ENCODE measurements at places on chromosomes 7 and 10.

DNA sequence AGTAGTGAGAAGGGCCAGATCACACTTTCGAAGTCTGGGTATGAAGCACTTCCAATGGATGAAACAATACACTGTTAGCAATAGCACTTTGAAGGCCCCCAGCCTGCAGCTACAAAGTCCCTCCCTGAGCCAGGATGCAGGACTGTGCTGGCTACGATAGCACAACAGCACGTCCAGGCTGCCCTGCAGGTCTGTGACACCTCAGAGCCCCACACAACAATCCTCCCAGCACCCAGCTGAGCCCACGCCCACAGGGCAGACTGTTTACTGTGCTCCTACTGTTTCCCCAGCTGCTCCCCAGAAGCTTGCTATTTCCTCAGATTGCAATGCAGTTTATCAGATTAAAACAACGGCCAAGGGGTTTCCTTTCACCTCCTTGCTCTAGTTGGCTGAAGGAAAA lies 71.4 kb downstream of the HTR5A start:
- no peak for DNase-seq

DNA sequence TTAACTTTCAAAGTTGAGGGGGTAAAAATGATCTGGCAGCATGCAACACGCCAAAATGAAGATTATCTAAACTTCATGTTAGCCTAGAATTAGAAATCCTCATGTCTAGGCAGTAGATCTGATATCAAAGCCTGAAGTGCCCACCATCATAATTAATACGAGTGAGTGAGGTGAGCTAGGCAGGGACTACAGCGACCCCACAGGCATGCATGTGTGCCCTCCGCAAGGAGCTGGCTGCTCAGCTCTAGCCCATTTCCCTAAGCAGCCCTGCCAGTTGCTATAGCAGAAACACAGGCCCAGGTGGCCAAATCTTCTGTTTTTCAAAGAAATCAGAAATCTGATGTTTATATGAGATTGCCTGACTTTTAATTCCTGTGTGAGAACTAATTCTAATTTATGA lies 93.1 kb upstream of the IFRD1 start:
- DNase-seq: no peak

DNA sequence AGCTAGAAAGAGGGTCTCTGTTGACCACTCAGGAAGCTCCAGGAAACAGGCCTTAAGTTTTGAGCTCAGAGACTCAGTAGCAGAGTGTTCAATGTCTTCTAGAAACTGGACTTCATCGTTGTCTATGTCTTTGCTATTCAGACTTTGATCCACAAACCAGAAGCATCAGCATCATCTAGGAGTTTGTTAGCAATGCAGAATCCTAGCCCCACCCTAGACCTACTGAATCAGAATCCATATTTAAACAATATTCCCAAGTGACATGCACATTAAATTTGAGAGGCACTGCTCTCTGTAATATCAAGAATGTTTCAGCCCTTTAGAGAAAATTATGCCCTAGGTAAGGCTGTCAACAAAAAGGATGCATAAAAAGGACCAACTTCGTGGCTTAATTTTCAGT lies 12.9 kb upstream of the OGDHL start:
- no peak for DNase-seq

DNA sequence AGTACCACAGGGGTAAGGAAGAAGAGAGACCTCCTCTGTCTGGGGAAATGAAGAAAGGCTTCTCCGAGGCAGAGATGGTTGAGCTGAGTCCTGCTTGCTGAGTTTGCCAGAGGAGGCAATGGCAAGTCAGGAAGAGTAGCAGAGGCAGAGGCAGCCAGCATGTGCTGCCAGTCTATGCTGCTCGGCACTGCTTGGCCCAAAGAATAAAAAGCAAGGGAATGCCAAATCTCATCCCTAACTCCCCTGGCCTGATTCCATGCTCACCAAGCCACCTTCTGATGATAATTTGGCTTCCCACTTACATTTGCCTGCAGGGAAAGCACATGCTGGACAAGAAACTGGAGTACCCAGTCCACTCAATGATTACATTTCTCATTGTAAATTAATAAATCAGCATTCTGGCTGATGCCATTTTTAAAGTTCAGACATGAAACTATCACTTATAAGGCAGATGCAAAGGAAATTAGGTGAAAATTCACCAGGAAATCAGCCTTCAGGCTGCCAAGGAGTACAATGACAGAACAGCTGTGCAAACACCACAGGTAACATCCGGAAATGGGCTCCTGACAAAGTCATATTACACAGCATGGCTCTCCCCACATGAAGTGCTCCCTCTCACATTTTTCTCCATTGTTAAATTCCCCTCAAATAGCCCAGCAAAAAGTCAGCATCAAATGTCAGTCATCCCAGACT lies 245.9 kb downstream of the MTERF1 start:
- DNase-seq: no peak

- DNase-seq: no peak
These were observed 303.3 kb upstream of the SHH start for GRCh38 chr7:156115582-156115981.

- DNase-seq: no peak
These were observed 31.2 kb upstream of the ZNF438 start for GRCh38 chr10:31062856-31063255.

DNA sequence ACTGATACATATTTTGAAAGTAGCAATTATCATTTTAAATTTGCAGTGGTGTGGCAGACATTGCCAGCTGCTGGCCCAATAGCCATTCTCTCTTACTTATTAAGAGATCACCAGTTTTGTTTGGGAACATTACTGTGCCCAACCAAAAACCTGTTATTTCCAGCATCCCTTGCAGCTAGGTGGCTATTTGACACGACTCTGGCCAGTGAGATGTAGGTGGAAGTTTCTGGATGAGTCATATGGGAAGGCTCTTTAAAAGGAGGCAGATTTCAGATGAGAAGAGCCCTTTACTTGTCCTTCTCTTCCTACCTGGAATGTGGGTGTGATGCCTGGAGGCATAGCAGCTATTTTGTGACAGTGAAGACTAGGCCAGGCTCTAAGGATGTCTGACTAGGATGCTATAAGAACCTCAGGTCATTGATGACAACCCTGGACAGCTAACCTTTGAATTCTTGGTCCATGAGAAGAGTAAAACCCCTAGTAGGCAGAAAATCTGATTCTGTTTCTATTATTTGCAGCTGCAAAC lies 77.9 kb downstream of the CARD11 start:
- DNase-seq: no peak

DNA sequence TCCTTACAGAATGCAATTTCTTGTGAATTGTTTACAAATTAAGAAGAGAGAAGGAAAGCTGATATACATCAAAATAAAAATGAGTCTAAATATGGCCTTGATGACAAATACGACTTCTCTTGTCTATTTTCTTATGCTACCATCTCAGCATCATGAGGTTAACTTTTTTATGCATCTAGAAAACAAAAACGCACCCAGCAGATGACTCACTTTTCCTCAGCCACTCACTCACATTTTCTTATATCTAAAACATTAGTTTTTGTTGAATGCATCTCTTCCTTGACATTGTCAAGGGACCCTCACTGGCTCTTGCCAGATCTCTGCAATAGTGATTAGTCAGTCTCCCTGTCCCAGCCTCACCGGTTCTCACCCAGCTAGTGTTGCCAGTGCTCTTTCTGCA lies 256.4 kb upstream of the SLC26A5 start:
- DNase-seq: no peak

DNA sequence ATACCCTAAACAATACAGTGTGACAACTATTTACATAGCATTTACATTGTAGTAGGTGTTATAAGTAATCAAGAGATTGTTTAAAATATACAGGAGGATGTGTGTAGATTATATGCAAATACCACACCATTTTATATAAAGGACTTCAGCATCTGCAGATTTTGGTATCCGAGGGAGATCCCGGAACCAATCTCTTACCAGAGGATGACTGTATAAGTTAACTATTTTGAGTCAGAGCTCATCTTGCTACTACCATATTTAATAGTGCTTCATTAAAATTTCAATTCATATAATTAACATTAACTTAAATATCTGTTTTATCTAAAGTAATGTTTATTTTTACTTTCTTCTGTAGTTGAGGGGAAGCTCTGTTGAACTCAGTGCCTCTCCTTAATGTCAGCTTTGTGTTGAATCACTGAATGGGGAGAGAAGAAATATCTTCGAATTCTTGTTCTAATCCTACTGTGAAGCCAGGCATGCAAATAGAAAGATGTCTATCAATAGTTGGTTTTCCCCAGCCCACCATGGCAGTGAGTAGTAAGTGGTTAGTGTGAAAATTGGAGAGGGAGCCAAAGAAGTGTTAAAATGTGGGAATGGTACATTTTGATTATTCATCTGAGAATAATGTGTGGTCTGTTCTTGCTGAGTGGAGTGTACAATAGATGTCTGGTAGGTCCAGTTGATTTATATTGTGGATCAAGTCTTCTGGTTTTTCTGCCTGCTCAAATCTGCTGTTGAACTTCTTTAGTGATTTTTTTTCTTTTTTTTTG lies 90.1 kb upstream of the CYP26C1 start:
- DNase-seq: no peak

GRCh38 chr10:103238506-103239252 lies 7.0 kb upstream of the RPEL1 start:
- no peak for DNase-seq

GRCh38 chr10:122375679-122376160 lies 1.2 kb downstream of the PLEKHA1 start:
- DNase-seq: no peak

GRCh38 chr7:115059321-115059720 lies 137.4 kb downstream of the MDFIC start:
- DNase-seq: no peak

DNA sequence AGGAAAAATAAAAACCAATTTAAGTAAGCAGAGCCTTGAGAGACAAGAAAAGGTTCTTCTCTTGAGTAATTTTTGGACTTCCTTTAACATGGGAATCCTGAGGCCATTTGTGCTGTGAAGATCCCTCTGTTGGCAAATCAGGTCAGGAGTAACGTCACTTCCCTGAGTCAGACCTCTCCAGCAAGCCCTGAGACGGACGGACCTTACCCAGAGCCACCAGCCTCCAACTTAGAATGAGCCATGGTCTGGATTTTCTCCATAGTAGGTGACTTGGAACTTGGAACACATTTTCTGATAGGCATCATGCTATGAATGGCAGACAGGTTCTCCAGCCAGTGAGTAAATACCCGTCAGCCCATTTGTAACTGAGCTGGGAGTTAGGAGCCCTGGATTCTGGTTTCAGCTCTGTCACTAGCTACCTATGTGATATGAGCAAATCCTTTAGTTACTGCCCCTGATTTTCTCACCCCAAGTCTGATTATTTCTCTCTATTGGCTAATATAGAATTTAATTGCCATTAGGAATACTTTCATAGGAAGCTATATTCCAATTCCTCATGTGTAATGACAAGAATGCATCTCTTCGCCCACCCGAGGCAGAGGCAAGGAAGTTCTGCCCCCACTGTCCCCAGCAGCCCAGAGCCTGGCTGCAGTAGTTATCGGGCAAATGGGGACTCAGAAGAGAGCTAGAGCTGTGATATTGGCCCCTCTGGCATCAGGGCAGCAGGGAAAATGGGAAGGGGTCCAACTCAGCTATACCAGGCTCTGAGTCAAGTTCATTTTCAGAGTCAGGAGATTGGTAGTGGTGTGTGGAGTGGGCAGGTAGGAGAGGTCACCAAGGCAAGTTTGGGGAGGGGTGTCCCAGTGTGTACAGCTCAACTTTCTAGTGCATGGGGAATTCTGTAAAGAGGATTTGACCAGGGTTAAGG lies 153.7 kb upstream of the AGK start:
- no peak for DNase-seq

GRCh38 chr7:43956027-43956426 lies 29.8 kb downstream of the UBE2D4 start:
- DNase-seq: no peak

- no peak for DNase-seq
These were observed 10.8 kb upstream of the GATA3 start for GRCh38 chr10:8043569-8044306.

- no peak for DNase-seq
These were observed 790.5 kb downstream of the MAGI2 start for GRCh38 chr7:78662939-78663338.

DNA sequence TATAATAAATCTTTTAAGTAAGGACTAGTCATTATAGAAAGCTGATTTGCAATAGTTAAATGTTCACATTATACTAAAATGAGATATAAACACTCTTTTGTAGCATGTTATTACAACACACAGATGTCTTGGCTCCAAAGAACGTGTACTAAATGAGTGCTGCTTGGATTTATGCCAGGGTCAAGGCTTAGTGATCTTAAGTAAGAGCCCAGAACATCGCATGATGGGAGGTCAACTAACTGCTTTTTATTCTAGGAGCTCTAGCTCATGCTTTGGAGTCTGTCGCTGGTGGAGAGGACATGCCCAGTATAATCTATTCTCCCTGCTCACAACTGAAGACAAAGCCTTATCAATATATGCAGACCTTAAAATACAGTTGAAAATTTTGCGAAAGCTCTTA lies 315.1 kb downstream of the BBS9 start:
- peak; percentile 20 for DNase-seq

- no peak for DNase-seq
These were observed 67.0 kb upstream of the ITGB1 start for GRCh38 chr10:33025039-33025438.

DNA sequence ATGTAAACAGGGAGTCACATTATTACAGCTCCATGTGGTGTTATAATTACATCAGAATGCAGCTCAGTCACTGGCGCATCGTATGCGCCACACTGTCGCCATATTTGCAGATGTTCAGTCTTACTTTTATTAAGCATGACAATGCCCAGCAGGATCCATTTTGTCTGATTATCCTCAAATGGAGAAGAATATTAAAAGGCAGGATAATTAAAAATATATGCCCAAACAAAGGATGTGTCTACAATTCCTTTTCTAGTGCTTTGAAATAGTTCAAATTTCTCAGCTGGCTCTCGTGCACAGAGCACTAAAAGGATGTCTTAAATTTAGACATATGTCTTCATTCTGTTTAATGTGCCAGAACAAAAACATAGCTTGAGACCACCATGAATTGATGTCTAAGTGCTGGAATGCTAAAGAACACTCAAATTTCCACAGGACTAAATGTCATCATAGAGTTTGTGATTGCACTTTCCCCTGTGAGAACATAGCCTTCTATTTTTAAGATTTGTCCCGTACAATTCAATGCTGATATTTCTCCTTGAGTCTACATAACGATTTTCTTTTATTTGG lies 168.0 kb downstream of the DKK1 start:
- no peak for DNase-seq

GRCh38 chr10:49831352-49832035 lies 69.4 kb upstream of the OGDHL start:
- no peak for DNase-seq

DNA sequence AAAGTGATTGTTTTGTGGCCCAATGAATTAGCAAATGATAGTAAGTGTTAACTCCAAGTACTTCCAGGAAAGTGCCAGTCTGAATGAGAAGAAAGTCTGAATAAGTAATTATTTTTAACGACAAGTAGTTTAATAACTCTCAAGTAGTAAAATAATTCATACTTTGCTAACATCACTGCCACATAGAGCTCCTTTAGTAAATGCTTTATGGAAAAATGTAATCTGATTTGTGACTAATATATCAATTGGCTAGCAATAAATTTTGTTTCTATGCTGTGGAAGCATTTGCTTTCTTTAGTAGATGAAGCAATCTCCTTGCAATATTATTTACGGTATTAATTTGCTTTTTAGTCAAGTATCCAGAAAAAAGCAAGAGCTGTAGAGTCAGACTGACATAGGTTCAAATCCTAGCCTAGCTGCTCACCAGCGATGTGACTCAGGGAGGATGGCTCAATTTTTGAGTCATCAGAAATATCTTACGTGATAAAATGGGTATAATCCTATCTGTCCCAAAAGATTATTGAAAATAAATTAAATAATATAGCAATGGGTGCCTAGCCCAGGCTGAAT lies 329.3 kb downstream of the FGFR2 start:
- DNase-seq: no peak

All from right renal pelvis (tissue), 4 donors.